Fibroblast of the aortic adventitia (primary cell): ENCODE measurements at places on chromosomes 1 and 21.

DNA sequence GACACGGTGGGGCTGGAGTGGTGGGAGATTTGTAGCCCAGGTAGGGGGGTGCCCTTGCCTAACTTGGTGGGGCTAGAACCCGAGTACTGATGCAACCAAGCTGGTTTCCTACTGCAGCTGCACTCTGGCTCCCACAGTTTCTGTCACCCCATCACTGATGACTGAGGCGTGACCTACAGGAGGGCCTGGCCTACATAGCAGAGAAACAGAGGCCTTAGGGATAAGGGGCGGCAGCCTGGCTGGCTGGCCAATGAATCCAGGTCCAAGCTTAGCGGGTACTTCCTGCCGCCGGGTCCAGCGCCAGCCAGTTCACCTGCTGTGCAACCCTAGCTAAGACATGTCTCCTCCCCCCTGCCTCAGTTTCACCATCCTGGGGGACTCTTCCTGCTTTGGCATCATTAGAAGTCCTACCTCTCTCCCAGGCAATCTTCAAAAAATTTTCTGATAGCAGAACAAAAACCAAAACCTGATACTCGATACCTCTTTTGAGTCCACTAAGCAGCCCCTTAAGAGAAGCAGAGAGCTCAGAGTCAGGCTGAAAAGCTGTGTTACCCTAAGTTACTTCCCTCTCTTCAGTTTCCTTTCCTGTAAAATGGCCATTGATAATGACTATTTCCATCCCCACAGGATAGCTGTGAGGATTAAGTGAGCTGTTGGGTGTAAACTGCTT is 27.3 kb upstream of the RNF19B start:
- no peak for DNase-seq

GRCh38 chr21:38984982-38985567 is 179.3 kb downstream of the ETS2 start:
- peak; percentile 98 for DNase-seq

DNA sequence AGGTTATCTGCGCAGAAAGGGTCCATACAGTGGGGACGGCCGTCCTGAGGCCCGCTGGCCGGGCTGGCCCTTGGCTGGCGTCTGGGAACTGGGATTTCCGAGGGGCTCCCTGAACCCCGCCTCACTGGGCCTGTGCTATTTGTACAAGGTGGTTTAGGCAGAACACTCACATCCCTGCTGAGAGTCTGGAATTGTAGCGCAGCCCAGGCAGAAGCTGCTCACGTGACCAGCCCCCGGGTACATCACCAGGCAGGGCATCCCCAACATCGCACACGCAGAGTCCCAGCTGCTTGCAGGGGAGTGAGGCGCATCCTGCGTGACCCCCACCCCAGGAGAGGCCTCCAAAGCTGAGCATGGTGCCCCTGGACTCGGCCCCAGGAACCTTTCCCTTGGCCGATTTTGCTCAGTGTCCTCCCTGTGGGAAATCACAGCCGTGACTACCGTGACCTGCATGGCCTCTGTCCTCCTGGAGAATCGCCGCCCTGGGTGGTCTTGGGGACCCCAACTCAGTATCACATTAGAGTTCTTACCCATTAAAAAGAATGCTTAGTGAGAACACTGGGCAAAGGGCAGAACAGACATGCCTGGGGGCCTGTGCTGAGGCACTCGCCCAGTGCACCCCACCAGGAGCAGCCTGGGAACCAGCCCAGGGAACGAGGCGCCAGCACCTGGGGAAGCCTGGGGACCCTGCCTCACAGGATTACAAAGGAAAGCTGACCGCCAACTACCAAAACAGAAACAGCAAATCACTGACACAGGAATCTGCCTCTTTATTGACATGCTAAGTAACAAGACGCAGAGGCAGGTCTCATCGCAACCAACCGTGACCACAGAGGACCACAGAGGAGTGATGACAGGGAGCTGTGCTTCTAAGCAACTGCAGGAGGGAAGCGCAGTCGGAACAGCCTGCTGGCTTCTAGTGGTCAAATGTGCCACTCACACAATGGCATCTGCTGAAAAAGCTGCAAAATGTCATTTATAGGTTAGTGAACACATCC is 33.5 kb downstream of the UBE2G2 start:
- DNase-seq: no peak

- no peak for DNase-seq
Observed at GRCh38 chr21:16311229-16311628, 581.4 kb downstream of the USP25 start.

GRCh38 chr21:43815107-43815613 is 25.8 kb downstream of the RRP1 start:
- DNase-seq: no peak

DNA sequence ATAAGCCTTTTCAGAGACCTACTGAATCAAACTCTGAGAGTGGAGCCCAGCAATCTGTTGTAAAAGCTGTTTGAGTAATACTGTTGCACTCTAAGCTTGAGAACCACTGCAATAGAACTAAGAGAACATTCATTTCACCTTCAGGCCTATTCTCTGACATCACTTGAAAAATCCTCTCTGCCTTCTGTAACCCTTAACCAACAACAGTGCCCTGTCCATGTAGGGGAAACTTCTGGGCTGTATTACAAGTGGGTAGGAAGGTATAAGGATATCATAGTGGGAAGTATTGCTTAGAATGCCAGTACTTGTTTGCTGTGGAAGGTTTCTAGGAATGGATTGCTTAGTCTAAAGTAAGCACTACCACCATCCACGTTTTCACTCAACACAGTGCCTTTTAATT is 42.9 kb downstream of the SH3GLB1 start:
- DNase-seq: no peak

GRCh38 chr1:110207831-110208230 is 2.3 kb upstream of the KCNC4 start:
- peak; percentile 54 for DNase-seq
